ENCODE measurements at places on chromosomes 5 and 9. TPM values are rescaled to one million over a fixed set of nuclear protein-coding genes. Genes with fewer than 3 reads are reported as not detected.

GRCh38 chr5:139942243-139942642, 100.9 kb downstream of the NRG2 start:
- no peak overlapping the region for H3K4me3 ChIP-seq
- DNase-seq: no peak
- H3K27ac ChIP-seq: no peak overlapping the region
- no peaks in the 10 kb centered on the region for H3K4me1 ChIP-seq

GRCh38 chr5:64532657-64533056, 26.8 kb downstream of the RGS7BP start:
- no peak overlapping the region for H3K27ac ChIP-seq
- no peaks in the 10 kb centered on the region for H3K27me3 ChIP-seq
- no peaks in the 10 kb centered on the region for H3K36me3 ChIP-seq
- peaks cover 14% of the 10 kb centered on the region for H3K4me1 ChIP-seq

The SLC34A3 gene
- not detected for total RNA-seq

GRCh38 chr9:113525831-113526230, 62.3 kb downstream of the RGS3 start:
- no peak overlapping the region for H3K4me3 ChIP-seq
- H3K4me1 ChIP-seq: no peaks in the 10 kb centered on the region
- no peaks in the 10 kb centered on the region for H3K27me3 ChIP-seq

The OTULINL gene
- 3.3 TPM for total RNA-seq

All from body of pancreas (tissue), 4 donors.